ENCODE measurements at places on chromosomes 6 and 20. TPM values are rescaled to one million over a fixed set of nuclear protein-coding genes. Genes with fewer than 3 reads are reported as not detected.

Gene MEI4
- not detected for total RNA-seq

Gene KCNK16
- not detected for total RNA-seq

Gene PLCB4
- total RNA-seq = 8.0 TPM

Gene CRYBG1
- 20.1 TPM for total RNA-seq

Gene KCNQ2
- total RNA-seq = not detected

All from upper lobe of left lung (tissue), 6 donors.